ENCODE measurements at places on chromosomes 13 and 19. TPM values are rescaled to one million over a fixed set of nuclear protein-coding genes. Genes with fewer than 3 reads are reported as not detected.

GRCh38 chr13:71021825-71022422 lies 845.1 kb downstream of the DACH1 start:
- H3K4me3 ChIP-seq = no peak overlapping the region
- H3K36me3 ChIP-seq = no peaks in the 10 kb centered on the region
- no peaks in the 10 kb centered on the region for H3K4me1 ChIP-seq
- no peak overlapping the region for H3K27ac ChIP-seq
- no peak for DNase-seq

DNA sequence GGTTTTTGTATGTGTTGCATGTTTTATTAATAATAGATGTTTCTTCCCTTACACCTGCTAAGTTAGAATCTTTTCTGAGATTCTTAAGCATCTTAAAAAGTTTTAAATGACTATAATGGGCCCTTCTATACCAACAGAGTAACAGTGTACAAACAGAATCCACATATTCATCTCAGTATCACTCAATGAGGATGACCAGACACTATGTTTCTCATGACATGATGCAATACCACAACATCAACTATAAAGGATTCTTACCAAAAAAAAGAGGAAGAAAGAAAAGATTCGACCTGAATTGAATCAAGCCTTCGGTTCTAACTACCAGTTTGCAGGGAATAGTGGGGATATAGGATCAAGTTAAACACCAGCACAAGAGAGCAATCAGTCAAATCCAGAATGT lies 56.5 kb downstream of the INTS6 start:
- DNase-seq = no peak
- H3K36me3 ChIP-seq = peaks cover 38% of the 10 kb centered on the region
- no peaks in the 10 kb centered on the region for H3K27me3 ChIP-seq
- H3K4me1 ChIP-seq = peaks cover 10% of the 10 kb centered on the region
- no peak overlapping the region for H3K27ac ChIP-seq

DNA sequence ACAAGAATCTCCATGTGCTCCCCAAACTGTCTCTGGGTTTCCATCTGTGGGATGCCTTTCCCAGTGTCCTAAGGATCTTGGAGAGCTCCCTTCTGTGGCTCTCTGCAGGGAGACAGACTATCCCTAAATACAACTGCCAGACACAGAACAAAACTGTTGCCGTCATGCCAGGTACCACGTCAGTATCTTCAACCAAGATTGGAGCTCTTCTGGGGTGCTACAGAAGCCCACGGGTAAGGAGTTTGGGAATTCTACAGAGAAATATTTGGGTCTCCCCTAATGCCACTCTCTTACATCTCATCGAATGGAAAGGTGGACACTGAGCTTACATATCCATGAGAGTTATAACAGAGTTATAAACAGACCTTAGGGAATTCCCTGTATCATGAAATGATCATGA lies 4.9 kb upstream of the MBD3L3 start:
- DNase-seq = no peak
- no peaks in the 10 kb centered on the region for H3K4me1 ChIP-seq
- no peak overlapping the region for H3K4me3 ChIP-seq

- H3K4me3 ChIP-seq = no peak overlapping the region
- no peaks in the 10 kb centered on the region for H3K4me1 ChIP-seq
- H3K36me3 ChIP-seq = no peaks in the 10 kb centered on the region
- H3K27me3 ChIP-seq = peaks cover 8% of the 10 kb centered on the region
- H3K27ac ChIP-seq = no peak overlapping the region
- no peak for DNase-seq
Measured at GRCh38 chr13:101475536-101475935, 23.1 kb downstream of the ITGBL1 start.

DNA sequence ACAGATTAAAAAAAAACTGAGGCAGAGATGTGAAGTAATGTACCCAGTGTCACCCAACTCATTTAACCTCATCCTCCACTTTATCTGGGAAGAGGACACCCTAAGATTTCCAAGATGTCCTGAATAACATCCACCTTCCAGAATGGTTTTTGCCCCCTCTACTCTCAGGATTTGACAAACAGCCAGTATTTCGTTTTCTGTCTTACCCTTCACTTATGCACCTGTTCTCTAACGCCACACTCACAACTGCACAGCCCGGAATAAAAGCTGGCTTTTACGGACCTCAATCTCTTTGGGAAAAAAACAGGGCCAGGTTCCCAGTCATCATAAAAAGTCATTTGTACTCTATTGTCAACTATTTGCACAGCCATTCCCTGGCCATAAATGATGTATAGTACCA lies 21.2 kb upstream of the CEACAM6 start:
- no peak overlapping the region for H3K4me3 ChIP-seq
- no peaks in the 10 kb centered on the region for H3K4me1 ChIP-seq
- no peak overlapping the region for H3K27ac ChIP-seq
- no peak for DNase-seq

GRCh38 chr13:112244061-112244460 lies 132.1 kb upstream of the SPACA7 start:
- no peaks in the 10 kb centered on the region for H3K36me3 ChIP-seq
- no peaks in the 10 kb centered on the region for H3K4me1 ChIP-seq
- H3K4me3 ChIP-seq = no peak overlapping the region
- no peak for DNase-seq
- H3K27ac ChIP-seq = no peak overlapping the region

GRCh38 chr13:31686670-31687425 lies 52.5 kb upstream of the RXFP2 start:
- H3K36me3 ChIP-seq = no peaks in the 10 kb centered on the region
- no peak overlapping the region for H3K27ac ChIP-seq
- H3K27me3 ChIP-seq = peaks cover 1% of the 10 kb centered on the region
- H3K4me3 ChIP-seq = no peak overlapping the region
- no peak for DNase-seq
- no peaks in the 10 kb centered on the region for H3K4me1 ChIP-seq

- no peaks in the 10 kb centered on the region for H3K36me3 ChIP-seq
- DNase-seq = no peak
- H3K4me3 ChIP-seq = no peak overlapping the region
- no peak overlapping the region for H3K27ac ChIP-seq
Measured at GRCh38 chr13:75960538-75960994, 324.4 kb downstream of the LMO7 start.

- H3K27me3 ChIP-seq = no peaks in the 10 kb centered on the region
- H3K36me3 ChIP-seq = peaks cover 20% of the 10 kb centered on the region
- DNase-seq = no peak
- H3K4me1 ChIP-seq = no peaks in the 10 kb centered on the region
- H3K27ac ChIP-seq = no peak overlapping the region
- no peak overlapping the region for H3K4me3 ChIP-seq
Measured at GRCh38 chr19:16856091-16856490, 26.9 kb downstream of the SIN3B start.

GRCh38 chr13:87671753-87672605 lies 808 bp downstream of the SLITRK5 start:
- peaks cover 16% of the 10 kb centered on the region for H3K4me1 ChIP-seq
- H3K36me3 ChIP-seq = peaks cover 6% of the 10 kb centered on the region

GRCh38 chr13:99905814-99906213 lies 65.8 kb downstream of the ZIC5 start:
- no peak for DNase-seq
- no peak overlapping the region for H3K27ac ChIP-seq
- peaks cover 24% of the 10 kb centered on the region for H3K27me3 ChIP-seq
- H3K4me3 ChIP-seq = no peak overlapping the region

GRCh38 chr19:18000915-18001776 lies 6.8 kb upstream of the ARRDC2 start:
- peaks cover 2% of the 10 kb centered on the region for H3K27me3 ChIP-seq
- peak overlapping the region; percentile 99 for H3K27ac ChIP-seq

- H3K4me3 ChIP-seq = no peak overlapping the region
- no peak overlapping the region for H3K27ac ChIP-seq
- H3K4me1 ChIP-seq = peaks cover 11% of the 10 kb centered on the region
Measured at GRCh38 chr13:51781246-51782022, 22.5 kb downstream of the DHRS12 start.

DNA sequence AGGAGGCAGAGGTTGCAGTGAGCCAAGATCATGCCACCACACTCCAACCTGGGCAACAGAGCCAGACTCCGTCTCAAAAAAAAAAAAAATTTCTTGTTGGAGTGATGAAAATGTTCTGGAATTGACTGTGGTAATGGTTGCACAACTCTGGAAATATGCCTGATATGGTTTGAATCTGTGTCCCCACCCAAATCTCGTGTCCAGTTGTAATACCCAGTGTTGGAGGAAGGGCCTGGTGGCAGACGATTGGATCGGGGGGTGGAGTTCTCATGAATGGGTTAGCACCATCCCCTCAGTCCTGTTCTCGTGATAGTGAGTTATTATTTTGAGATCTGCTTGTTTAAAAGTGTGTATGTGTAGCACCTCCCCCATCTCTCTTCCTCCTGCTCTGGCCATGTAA lies 41.1 kb upstream of the MAP3K10 start:
- H3K36me3 ChIP-seq = no peaks in the 10 kb centered on the region
- H3K27ac ChIP-seq = no peak overlapping the region
- no peak for DNase-seq
- no peak overlapping the region for H3K4me3 ChIP-seq

- H3K27me3 ChIP-seq = no peaks in the 10 kb centered on the region
- H3K4me3 ChIP-seq = no peak overlapping the region
- H3K36me3 ChIP-seq = no peaks in the 10 kb centered on the region
- no peak overlapping the region for H3K27ac ChIP-seq
- no peak for DNase-seq
- no peaks in the 10 kb centered on the region for H3K4me1 ChIP-seq
Measured at GRCh38 chr13:113412440-113412839, 40.8 kb downstream of the ADPRHL1 start.

- H3K4me3 ChIP-seq = no peak overlapping the region
- peaks cover 1% of the 10 kb centered on the region for H3K4me1 ChIP-seq
- no peak overlapping the region for H3K27ac ChIP-seq
- no peak for DNase-seq
- H3K27me3 ChIP-seq = peaks cover 1% of the 10 kb centered on the region
- no peaks in the 10 kb centered on the region for H3K36me3 ChIP-seq
Measured at GRCh38 chr19:51765086-51765485, 4.1 kb downstream of the FPR2 start.

GRCh38 chr13:100674572-100674871 lies at the start of gene TMTC4:
TSS of gene TMTC4 (minus strand) at chr13:100674795. CDS start at chr13:100670362, 4,433 bp downstream.
- H3K4me3 ChIP-seq = peak within 1 kb of the TSS; percentile 83
- peaks cover 13% of the 10 kb centered on the region for H3K36me3 ChIP-seq
- H3K27me3 ChIP-seq = peaks cover 14% of the 10 kb centered on the region
- no peak for DNase-seq
- peaks cover 31% of the 10 kb centered on the region for H3K4me1 ChIP-seq
- H3K27ac ChIP-seq = peak within 1 kb of the TSS; percentile 89

GRCh38 chr19:11373885-11374432 lies 507 bp upstream of the SWSAP1 start:
- H3K27me3 ChIP-seq = no peaks in the 10 kb centered on the region
- no peak for DNase-seq
- peaks cover 28% of the 10 kb centered on the region for H3K4me1 ChIP-seq
- H3K36me3 ChIP-seq = peaks cover 26% of the 10 kb centered on the region
- no peak overlapping the region for H3K27ac ChIP-seq
- no peak overlapping the region for H3K4me3 ChIP-seq

DNA sequence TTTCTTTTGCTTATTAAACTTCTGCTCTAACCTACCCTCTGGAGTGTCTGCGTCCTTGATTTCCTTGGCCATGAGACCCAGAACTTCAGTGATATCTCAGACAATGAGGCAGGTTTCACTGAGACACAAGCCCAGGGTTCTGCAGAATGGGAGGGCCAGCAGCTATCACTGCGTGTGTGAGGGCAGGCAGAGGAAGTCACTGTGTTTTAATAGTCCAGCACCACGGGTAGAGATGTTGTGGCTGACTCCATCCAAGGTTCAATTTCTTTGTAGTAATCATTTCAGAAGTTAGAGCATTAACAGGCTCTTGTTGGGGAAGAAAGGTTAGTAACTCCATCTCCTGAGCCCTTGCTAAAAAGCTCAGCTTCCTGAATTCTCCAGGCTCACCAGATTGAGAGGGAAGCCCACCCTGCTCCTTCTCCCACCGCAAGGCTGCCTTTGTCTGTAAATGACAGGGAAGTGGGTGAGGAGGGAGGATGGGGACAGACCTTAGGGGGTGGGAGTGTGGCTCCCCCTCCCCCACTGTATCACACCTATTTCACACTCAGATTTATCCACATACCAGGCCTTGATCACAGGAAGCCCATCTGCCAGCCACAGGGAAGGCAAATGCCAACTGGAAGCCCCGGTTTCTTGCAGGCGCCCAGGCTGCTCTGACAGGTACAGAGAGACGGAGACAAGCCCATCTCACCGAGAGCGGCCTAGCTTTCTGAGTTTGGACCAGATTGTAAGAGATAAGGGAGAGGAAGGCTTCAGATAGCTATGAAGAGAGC lies 2.1 kb downstream of the C19orf12 start:
- peak overlapping the region; percentile 84 for H3K4me3 ChIP-seq
- peaks cover 41% of the 10 kb centered on the region for H3K36me3 ChIP-seq
- no peaks in the 10 kb centered on the region for H3K27me3 ChIP-seq
- peaks cover 64% of the 10 kb centered on the region for H3K4me1 ChIP-seq
- DNase-seq = no peak
- peak overlapping the region; percentile 90 for H3K27ac ChIP-seq

GRCh38 chr13:100297413-100297812 lies 208.5 kb downstream of the PCCA start:
- no peak overlapping the region for H3K4me3 ChIP-seq
- no peaks in the 10 kb centered on the region for H3K4me1 ChIP-seq
- H3K27ac ChIP-seq = no peak overlapping the region
- no peak for DNase-seq
- H3K36me3 ChIP-seq = no peaks in the 10 kb centered on the region
- H3K27me3 ChIP-seq = no peaks in the 10 kb centered on the region

DNA sequence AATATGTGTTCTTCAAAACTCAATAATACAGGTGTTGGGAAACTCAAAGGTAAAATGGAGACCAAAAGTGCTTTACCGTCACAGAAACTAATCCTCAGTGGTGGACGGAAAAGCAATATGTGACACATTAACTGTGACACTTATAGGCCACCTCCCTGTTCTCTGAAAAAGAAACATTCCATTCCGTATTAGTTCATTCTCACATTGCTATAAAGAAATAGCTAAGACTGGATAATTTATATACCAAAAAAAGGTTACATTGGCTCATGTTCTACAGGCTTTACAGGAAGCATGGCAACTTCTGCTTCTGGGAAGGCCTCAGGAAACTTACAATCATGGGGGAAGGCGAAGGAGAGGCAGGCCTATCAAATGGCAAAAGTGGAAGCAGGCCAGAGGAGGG lies 435.3 kb upstream of the HTR2A start:
- H3K36me3 ChIP-seq = no peaks in the 10 kb centered on the region
- DNase-seq = no peak
- no peak overlapping the region for H3K27ac ChIP-seq

- no peak overlapping the region for H3K27ac ChIP-seq
- no peak for DNase-seq
- H3K4me1 ChIP-seq = no peaks in the 10 kb centered on the region
- no peaks in the 10 kb centered on the region for H3K27me3 ChIP-seq
- no peak overlapping the region for H3K4me3 ChIP-seq
Measured at GRCh38 chr13:91045351-91046034, 302.0 kb upstream of the MIR17HG start.

GRCh38 chr19:16377521-16377920 lies 52.9 kb downstream of the KLF2 start:
- DNase-seq = no peak
- H3K36me3 ChIP-seq = peaks cover 61% of the 10 kb centered on the region
- peaks cover 22% of the 10 kb centered on the region for H3K4me1 ChIP-seq
- H3K27ac ChIP-seq = no peak overlapping the region
- no peaks in the 10 kb centered on the region for H3K27me3 ChIP-seq

ZNF530 gene
- 8.3 TPM for total RNA-seq

ZNF699 gene
- total RNA-seq = 11.7 TPM

ZNF154 gene
- total RNA-seq = 0.70 TPM

ZNF471 gene
- 0.13 TPM for total RNA-seq

GRIK5 gene
- 0.68 TPM for total RNA-seq

ZNF829 gene
- 4.3 TPM for total RNA-seq

SYNE4 gene
- total RNA-seq = 1.6 TPM

SMIM44 gene
- total RNA-seq = not detected

SLC15A1 gene
- not detected for total RNA-seq
